ENCODE measurements at places on chromosomes 4 and X.

GRCh38 chr4:162804351-162804924, 362.3 kb downstream of the NAF1 start:
- no peak for DNase-seq

DNA sequence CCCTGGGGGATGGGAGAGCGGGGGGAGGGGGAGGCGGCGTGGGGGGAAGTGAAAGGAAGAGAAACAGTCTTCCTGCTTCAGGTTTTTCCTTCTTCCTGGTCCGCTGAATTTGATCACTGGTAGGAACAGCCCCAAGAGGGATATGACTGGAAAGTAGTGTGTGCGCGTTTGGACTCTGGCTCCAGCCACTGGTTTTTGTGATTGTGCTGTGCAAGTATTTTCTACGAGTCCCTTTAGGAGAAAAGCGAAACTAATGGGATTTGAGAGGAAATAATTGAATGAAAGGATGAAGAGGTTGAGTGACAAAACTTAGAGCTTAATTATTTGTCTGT, 836 bp downstream of the PRRG1 start:
- no peak for DNase-seq

- DNase-seq = no peak
Measured at GRCh38 chr4:87166296-87166854, 54.0 kb downstream of the KLHL8 start.

DNA sequence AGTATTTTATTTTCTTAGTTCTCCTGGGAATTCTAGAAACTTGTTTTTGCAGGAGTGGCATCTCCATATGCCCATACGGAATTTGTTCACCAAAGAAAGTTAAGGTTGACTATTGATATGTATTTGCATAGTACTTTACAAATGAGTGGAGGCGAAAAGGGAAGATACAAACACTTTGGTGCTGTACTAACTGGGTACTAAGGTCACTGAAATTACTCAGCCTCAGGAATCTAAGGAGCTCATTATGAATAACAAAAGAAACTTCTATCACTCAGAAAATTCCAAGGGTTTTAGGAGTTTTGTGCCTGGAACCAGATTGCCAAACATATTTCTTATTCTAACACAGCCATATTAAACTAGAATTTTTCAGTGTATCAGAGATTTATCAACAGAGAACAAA, 27.4 kb upstream of the TMPRSS11B start:
- no peak for DNase-seq

DNA sequence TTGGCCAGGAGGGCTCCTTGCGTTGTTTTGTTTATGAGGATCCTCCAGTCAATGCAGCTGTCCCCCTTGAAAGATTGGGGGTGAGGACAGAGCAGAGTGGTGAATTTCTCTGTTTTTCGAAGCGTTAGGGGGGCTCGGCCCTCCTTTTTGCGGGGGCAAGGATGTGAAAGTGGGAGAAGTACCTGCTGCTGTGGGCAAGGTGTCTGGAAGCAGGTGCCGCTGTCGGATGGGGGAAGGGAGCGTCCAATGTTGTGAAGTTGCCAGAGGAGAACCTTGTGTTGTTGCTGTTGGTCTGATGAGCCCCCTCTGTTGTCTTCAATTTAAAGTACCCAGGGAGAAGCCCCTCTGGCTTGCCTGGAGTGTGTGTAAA, 613 bp downstream of the GLRB start:
- no peak for DNase-seq
